Large intestine (tissue), 12 donors: ENCODE measurements at places on chromosomes 4 and X. TPM values are rescaled to one million over a fixed set of nuclear protein-coding genes. Genes with fewer than 3 reads are reported as not detected.

The BEX5 gene
- polyA plus RNA-seq, result 10.4 TPM

The TMEM129 gene
- polyA plus RNA-seq, result 29.5 TPM

- peak overlapping the region; percentile 8 for H3K4me3 ChIP-seq
- no peaks in the 10 kb centered on the region for H3K27me3 ChIP-seq
- H3K27ac ChIP-seq, result peak overlapping the region; percentile 58
- peak; percentile 81 for DNase-seq
These were observed 23.2 kb upstream of the AASDH start for GRCh38 chr4:56410247-56411062.

DNA sequence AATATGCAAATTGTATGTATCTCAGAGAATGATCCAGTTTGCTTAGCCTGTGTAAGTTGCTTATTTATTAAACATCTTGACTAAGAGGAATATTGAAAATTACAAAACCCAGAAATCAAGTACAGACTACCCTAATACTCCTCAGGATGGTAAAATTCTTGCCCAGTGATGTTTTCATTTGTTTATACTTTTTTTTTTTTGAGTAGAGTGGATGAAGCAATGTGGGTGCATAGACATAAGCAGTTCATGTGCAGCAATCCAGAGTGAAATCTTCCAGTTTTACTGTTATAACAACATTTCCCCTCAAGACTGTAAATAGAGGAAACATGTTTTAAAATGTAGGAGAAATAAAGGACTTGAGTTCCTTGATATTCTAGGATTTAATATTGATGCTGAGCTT, 4.7 kb downstream of the GLRB start:
- peaks cover 9% of the 10 kb centered on the region for H3K27me3 ChIP-seq
- no peak for DNase-seq
- H3K4me3 ChIP-seq, result no peak overlapping the region
- H3K27ac ChIP-seq, result no peak overlapping the region
- no peaks in the 10 kb centered on the region for H3K4me1 ChIP-seq

The SPANXD gene
- polyA plus RNA-seq, result not detected

DNA sequence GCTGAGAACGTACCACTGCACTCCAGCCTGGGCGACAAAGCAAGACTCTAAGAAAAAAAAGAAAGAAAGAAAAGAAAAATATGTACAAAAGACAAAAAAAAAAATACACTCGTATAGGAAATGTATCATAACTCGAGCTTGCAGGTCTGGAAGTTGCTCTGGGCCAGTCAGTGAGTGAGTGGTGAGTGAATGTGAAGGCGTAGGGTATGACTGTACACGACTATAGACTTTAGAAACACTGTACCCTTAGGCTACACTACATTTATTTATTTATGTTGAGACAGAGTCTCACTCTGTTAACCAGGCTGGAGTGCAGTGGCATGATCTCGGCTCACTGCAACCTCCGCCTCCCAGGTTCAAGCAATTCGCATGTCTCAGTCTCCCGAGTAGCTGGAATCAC, 29.4 kb downstream of the EVC2 start:
- H3K27ac ChIP-seq, result no peak overlapping the region
- no peaks in the 10 kb centered on the region for H3K27me3 ChIP-seq
- no peak overlapping the region for H3K4me3 ChIP-seq
- no peak for DNase-seq
- no peaks in the 10 kb centered on the region for H3K4me1 ChIP-seq

The SPANXN4 gene
- polyA plus RNA-seq, result not detected

- H3K36me3 ChIP-seq, result no peaks in the 10 kb centered on the region
- H3K27me3 ChIP-seq, result no peaks in the 10 kb centered on the region
- no peak overlapping the region for H3K4me3 ChIP-seq
- no peak for DNase-seq
- H3K4me1 ChIP-seq, result no peaks in the 10 kb centered on the region
These were observed 24.4 kb downstream of the TNIP3 start for GRCh38 chr4:121139533-121140222.

The FGF5 gene
- 0.25 TPM for polyA plus RNA-seq

DNA sequence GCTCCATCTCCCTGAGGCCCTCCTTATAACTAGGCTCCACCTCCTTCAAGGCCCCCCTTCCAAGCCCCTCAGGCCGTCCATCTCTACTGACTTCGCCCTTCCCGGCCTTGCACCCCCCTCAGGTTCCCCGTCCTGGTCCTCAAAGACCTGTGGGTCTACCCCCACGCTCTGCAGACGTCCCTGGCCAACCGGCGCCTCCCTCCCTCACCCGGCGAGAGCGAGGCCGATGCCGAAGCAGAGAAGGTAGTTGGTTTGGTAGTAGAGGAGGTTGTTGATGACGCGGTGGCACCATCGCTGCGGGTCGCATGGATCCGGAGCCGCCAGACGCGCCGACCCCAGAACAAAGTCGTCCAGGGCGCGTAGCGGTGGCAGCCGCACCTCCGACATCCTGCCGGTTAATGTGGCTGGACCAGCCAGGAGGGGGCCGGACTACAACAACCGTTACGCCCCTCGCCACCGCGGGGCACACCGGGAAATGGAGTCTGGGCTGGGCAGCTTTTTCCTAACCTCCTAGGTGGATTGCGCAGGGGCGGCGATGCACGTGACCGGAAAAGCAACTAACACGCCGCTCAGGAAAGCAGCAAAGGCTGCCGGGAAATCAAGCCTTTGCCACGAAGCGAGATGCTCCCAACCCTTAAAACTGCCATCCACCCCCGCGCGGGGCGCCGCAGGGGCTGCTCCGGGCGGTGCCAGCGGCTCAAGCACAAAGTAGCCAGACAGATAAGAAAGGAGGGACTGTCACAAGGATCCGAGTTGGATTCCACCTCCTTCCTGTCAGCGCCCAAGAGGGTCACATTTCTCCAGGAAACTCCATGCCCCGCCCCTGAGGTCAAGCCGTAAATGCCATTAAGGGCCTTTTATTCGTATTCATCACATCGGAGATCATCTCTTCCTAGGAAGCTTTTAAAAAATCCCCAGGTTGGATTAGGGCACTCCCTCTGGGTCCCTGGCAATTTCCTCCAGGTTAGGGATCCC, at the start of gene PRAF2:
Gene PRAF2 (minus strand): TSS at position 402 of the 975 bp plus-strand sequence. CDS start 15 bp downstream, at position 387.
- no peaks in the 10 kb centered on the region for H3K27me3 ChIP-seq
- peak; percentile 91 for DNase-seq
- peak within 1 kb of the TSS; percentile 48 for H3K27ac ChIP-seq
- peaks cover 9% of the 10 kb centered on the region for H3K36me3 ChIP-seq
- H3K4me3 ChIP-seq, result peak within 1 kb of the TSS; percentile 68

- no peaks in the 10 kb centered on the region for H3K27me3 ChIP-seq
- peak overlapping the region; percentile 83 for H3K27ac ChIP-seq
- peak; percentile 75 for DNase-seq
- no peaks in the 10 kb centered on the region for H3K36me3 ChIP-seq
These were observed 21.0 kb upstream of the POLA1 start for GRCh38 chrX:24672701-24673190.

DNA sequence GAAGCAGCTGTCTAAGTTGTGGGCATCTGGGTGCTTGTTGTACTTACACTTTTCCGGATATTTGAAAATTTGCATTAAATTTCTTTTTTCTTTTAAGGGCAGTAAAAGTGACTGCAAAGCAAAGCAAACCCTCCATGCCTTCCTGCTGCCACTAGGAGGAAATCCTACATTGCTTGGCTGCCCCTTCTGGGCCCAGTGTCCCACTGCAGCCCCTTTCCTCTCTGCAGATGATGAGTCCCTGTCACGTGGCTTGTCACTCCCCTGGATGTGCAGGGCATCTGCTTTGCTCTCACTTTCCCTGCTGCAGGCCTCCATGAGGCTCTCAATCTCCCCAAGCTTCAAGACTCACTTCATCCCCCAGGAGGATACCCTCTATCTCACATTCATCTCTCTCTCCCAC, 12.7 kb downstream of the TSR2 start:
- DNase-seq, result no peak
- no peak overlapping the region for H3K4me3 ChIP-seq
- no peaks in the 10 kb centered on the region for H3K27me3 ChIP-seq
- H3K36me3 ChIP-seq, result peaks cover 6% of the 10 kb centered on the region

DNA sequence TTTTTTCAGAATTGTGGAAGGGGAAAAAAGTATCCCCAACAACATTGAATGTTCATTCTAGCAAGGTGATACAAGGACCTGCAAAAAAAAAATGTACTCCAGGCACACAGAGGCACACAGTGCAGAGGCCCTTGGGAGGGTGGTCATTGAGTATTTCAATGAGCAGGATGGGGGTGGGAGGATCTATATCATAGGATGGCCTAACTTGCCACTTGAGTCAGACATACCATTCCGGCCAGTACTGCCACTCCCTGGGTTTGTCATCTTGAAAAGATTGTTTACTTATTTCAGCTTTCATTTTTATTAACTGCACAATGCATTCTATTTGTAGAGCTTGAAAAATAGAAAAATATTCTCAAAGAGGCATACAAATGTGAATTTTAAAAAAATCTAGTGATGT, 18.7 kb downstream of the ZNF595 start:
- H3K27ac ChIP-seq, result no peak overlapping the region
- H3K27me3 ChIP-seq, result no peaks in the 10 kb centered on the region
- no peak overlapping the region for H3K4me3 ChIP-seq
- H3K36me3 ChIP-seq, result peaks cover 34% of the 10 kb centered on the region

The BTK gene
- polyA plus RNA-seq, result 4.3 TPM

DNA sequence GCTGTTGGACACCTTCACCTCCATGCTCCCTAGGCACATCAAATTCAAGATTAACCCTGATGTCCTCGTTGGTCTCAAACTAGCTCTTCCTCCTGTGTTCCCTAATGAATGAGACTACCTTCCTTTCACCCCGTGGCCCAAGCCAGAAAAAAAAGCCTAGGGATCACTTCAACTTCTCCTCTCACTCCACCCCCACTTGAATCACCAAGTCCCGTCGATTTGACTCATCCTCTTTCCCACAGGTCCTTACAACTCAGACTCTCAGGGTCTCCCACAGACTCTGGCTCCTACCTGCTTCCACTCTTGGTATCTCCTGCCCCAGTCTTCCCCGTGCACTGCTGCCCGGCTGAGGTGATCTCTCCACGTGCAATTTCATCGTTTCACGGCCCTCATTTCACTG, 8.5 kb downstream of the SLC25A43 start:
- H3K4me1 ChIP-seq, result peaks cover 10% of the 10 kb centered on the region
- DNase-seq, result no peak
- no peaks in the 10 kb centered on the region for H3K27me3 ChIP-seq
- no peak overlapping the region for H3K27ac ChIP-seq

GRCh38 chr4:114997576-114998247, 115.7 kb downstream of the NDST4 start:
- H3K27ac ChIP-seq, result no peak overlapping the region
- no peaks in the 10 kb centered on the region for H3K36me3 ChIP-seq
- DNase-seq, result no peak
- no peaks in the 10 kb centered on the region for H3K4me1 ChIP-seq

GRCh38 chr4:39446842-39447573, 11.7 kb downstream of the RPL9 start:
- no peaks in the 10 kb centered on the region for H3K27me3 ChIP-seq
- peak overlapping the region; percentile 9 for H3K27ac ChIP-seq

The GYG2 gene
- polyA plus RNA-seq, result 13.2 TPM

The ATP1B4 gene
- polyA plus RNA-seq, result 0.45 TPM

DNA sequence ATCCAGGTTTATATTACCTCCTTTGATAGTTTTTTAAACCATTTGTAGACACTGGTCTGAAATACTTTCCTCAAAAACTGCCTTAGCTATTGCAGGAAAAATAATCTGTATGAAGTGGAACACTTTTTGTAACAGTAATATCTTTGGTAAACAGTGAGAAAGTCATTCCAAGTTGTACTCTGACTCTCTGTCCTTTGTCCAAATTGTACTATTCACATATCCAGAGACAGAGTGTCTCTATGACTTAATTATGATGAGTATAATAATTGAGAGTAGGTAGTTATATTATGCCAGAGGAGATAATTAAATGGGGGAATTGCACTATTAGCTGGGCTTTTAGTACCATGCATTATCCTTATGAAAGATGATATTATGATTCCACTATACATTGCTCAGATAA, 112.6 kb upstream of the LCORL start:
- peak; percentile 51 for DNase-seq
- peaks cover 3% of the 10 kb centered on the region for H3K4me1 ChIP-seq
- H3K27ac ChIP-seq, result no peak overlapping the region
- no peak overlapping the region for H3K4me3 ChIP-seq
- H3K27me3 ChIP-seq, result no peaks in the 10 kb centered on the region
- no peaks in the 10 kb centered on the region for H3K36me3 ChIP-seq

DNA sequence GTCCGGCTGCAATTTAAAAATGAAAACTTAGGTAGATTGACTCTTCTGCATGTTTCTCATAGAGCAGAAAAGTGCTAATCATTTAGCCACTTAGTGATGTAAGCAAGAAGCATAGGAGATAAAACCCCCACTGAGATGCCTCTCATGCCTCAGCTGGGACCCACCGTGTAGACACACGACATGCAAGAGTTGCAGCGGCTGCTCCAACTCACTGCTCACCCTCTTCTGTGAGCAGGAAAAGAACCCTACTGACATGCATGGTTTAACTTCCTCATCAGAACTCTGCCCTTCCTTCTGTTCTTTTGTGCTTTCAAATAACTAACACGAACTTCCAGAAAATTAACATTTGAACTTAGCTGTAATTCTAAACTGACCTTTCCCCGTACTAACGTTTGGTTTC, 41.0 kb downstream of the MAP7D3 start:
- no peak for DNase-seq
- no peak overlapping the region for H3K4me3 ChIP-seq
- H3K4me1 ChIP-seq, result no peaks in the 10 kb centered on the region
- no peaks in the 10 kb centered on the region for H3K27me3 ChIP-seq

The SPATA4 gene
- polyA plus RNA-seq, result 0.09 TPM

- H3K4me3 ChIP-seq, result no peak overlapping the region
- H3K27me3 ChIP-seq, result no peaks in the 10 kb centered on the region
- no peak for DNase-seq
- H3K27ac ChIP-seq, result no peak overlapping the region
- H3K4me1 ChIP-seq, result no peaks in the 10 kb centered on the region
- no peaks in the 10 kb centered on the region for H3K36me3 ChIP-seq
These were observed 102.1 kb downstream of the ANXA3 start for GRCh38 chr4:78653655-78654054.

GRCh38 chr4:113776679-113777078, 15.1 kb upstream of the CAMK2D start:
- H3K27me3 ChIP-seq, result no peaks in the 10 kb centered on the region
- H3K4me1 ChIP-seq, result no peaks in the 10 kb centered on the region
- no peak overlapping the region for H3K4me3 ChIP-seq
- DNase-seq, result no peak

DNA sequence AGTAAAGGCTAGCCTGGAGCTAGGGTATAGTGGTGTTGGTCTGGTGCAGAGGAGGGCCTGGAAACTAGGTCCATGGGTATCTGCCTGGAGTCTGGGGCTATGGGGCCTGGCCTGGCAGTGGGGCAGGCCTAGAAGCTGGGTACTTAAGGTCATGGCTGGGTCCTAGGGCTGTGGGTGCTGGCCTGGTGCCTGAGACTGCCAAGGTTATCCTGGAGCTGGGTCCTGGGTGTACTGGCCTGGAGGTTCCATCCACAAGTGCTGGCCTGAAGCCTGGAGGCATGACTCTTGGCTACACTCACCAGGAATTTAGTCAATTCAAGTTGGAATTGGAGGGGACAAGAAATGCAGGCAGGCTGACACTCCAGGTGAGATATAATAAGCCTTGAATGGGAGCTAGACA, 108.4 kb upstream of the ZCCHC13 start:
- no peak for DNase-seq
- no peak overlapping the region for H3K4me3 ChIP-seq
- no peaks in the 10 kb centered on the region for H3K27me3 ChIP-seq
- H3K27ac ChIP-seq, result no peak overlapping the region
- H3K4me1 ChIP-seq, result no peaks in the 10 kb centered on the region
- H3K36me3 ChIP-seq, result no peaks in the 10 kb centered on the region

The GBA3 gene
- polyA plus RNA-seq, result 74.1 TPM

The TCEAL1 gene
- polyA plus RNA-seq, result 31.0 TPM
